ENCODE measurements at places on chromosomes 11 and 22. TPM values are rescaled to one million over a fixed set of nuclear protein-coding genes. Genes with fewer than 3 reads are reported as not detected.

PTS gene
- total RNA-seq: 50.2 TPM

SBF2 gene
- total RNA-seq: 74.2 TPM

AAMDC gene
- 9.0 TPM for total RNA-seq

APOA5 gene
- total RNA-seq: not detected

MOV10L1 gene
- total RNA-seq: 3.3 TPM

PPP6R2 gene
- 42.9 TPM for total RNA-seq

GRCh38 chr22:26660961-26661578 lies 3.7 kb downstream of the MIAT start:
- H3K27ac ChIP-seq: no peak overlapping the region
- no peak for DNase-seq
- H3K36me3 ChIP-seq: peaks cover 2% of the 10 kb centered on the region
- H3K4me3 ChIP-seq: no peak overlapping the region

GRCh38 chr11:18203723-18204122 lies 31.1 kb downstream of the MRGPRX4 start:
- no peak overlapping the region for H3K27ac ChIP-seq
- no peak overlapping the region for H3K4me3 ChIP-seq
- H3K27me3 ChIP-seq: peaks cover 7% of the 10 kb centered on the region
- DNase-seq: peak; percentile 4
- H3K4me1 ChIP-seq: no peaks in the 10 kb centered on the region

GRCh38 chr11:69186316-69187260 lies 30.9 kb downstream of the SMIM38 start:
- no peak for DNase-seq
- no peaks in the 10 kb centered on the region for H3K36me3 ChIP-seq
- no peak overlapping the region for H3K27ac ChIP-seq
- peaks cover 7% of the 10 kb centered on the region for H3K4me1 ChIP-seq

DNA sequence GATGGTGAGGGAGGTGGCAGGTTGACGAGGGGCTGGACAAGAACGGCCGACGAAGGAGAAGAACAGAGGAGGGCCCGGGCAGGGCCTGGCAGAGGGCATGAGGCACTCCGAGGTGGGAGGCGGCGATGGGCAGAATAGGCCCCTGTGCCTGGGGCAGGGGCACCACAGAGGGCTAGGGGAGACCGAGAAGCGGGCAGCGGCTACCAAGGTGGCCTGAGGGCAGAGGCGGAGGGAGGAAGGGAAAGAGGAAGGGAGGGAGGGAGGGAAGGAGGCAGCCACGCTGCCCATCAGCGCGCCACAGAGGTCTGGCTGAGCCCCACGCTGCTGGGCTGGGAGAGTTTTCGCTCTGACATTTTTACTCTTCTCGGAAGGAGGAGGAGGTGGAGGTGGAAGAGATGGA lies 11.3 kb downstream of the LSP1 start:
- H3K27ac ChIP-seq: no peak overlapping the region
- H3K4me3 ChIP-seq: no peak overlapping the region
- DNase-seq: no peak
- peaks cover 25% of the 10 kb centered on the region for H3K4me1 ChIP-seq
- peaks cover 3% of the 10 kb centered on the region for H3K27me3 ChIP-seq
- no peaks in the 10 kb centered on the region for H3K36me3 ChIP-seq

DNA sequence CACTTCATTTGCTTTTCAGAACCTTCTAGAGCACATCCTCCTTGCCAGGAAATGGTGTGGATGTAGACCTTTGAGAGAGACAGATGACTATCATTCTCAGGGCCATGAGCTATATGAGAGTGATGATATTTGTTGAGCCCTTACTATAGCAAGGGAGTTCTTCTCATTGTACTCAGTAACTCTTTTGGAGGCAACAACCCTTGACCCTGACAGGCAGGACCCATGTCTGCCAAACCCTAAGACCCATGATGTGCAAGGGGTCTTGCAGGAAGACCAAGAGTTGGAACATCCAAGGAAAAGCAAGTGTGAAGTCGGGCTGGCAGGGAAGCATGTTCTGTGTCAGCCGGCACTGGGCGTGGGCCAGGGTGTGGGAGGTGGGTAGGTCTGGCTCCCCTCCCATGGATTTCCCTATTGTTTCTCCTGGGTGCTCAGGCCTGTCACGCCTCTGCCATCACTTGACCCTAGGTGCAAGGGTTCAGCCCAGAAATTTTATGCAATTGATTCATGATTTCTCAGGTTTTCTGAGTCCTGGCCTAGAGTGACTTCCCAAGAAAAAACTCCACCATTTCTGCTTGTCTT lies 1.2 kb downstream of the FOLR3 start:
- no peak overlapping the region for H3K27ac ChIP-seq
- DNase-seq: no peak
- no peaks in the 10 kb centered on the region for H3K36me3 ChIP-seq
- no peaks in the 10 kb centered on the region for H3K27me3 ChIP-seq
- H3K4me3 ChIP-seq: no peak overlapping the region

DNA sequence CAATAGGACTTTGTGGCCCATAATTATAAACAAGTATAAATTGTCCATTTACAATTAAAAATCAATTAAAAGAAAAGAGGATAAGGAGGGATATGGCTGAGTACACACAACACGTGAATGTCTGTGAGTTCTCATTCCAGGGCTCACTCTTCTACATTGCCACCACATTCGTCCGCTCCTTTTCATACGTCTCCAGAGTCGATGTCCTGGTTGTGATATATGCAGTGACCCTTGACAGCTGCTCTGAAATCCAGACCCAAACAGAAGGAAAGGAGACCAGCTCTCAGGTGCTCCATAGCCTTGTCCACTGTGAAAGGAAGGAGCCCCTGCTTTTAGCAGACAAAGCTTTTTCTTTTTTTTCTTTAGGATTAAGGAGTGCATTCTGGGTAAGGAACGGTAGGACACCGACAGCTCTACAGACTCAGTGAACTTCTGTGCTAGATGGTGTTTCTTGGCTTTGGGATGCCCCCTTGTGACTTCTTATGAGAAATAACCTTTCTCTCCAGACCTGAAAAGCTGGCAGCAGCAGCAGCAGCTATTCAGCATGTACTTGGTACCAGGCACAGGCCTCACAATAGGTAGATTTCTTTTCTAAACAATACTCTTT lies 19.7 kb upstream of the DNAJB13 start:
- no peaks in the 10 kb centered on the region for H3K4me1 ChIP-seq
- H3K27ac ChIP-seq: no peak overlapping the region
- no peak overlapping the region for H3K4me3 ChIP-seq
- H3K27me3 ChIP-seq: no peaks in the 10 kb centered on the region
- peaks cover 30% of the 10 kb centered on the region for H3K36me3 ChIP-seq

DNA sequence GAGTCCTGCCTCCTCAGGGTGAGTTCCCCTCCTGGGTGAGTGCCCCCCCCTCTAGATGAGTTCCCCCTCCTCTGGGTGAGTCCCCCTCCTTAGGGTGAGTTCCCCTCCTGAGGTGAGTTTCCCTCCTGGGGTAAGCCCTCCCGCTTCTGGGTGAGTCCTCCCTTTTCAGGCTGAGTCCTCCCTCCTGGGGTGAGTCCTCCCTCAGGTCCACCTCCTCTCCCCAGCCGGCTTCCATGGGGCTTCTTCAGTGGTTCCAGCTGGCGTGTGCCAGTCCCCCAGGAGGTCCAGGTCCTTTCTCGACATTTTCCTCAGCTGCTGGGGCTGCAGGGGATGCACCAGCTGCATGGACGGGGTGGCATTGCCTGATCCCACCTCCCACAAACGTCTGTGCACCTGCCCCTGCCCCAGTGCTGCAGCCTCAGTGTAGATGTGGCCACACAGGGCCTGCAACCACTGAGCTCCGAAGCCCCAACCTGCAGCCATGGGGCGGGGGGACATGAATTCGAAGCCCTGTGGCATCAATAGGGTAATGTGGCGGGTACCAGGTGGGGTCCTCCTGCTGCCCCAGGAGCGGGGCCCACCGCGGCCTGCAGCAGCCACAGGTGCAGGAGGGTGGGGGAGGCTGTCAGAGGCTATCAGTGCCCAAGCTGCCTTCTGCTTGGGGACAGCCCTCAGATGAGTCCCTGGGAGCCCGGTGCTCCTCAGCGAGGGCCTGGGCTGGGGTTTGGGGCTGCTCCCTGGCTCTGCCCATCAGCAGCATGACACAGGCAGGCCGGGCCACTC lies 101.3 kb upstream of the FGF3 start:
- H3K36me3 ChIP-seq: no peaks in the 10 kb centered on the region
- peaks cover 20% of the 10 kb centered on the region for H3K4me1 ChIP-seq
- H3K27ac ChIP-seq: no peak overlapping the region
- DNase-seq: no peak
- peaks cover 16% of the 10 kb centered on the region for H3K27me3 ChIP-seq
- H3K4me3 ChIP-seq: no peak overlapping the region

- no peak overlapping the region for H3K4me3 ChIP-seq
- H3K36me3 ChIP-seq: no peaks in the 10 kb centered on the region
- no peaks in the 10 kb centered on the region for H3K27me3 ChIP-seq
- no peak overlapping the region for H3K27ac ChIP-seq
- no peak for DNase-seq
- H3K4me1 ChIP-seq: peaks cover 25% of the 10 kb centered on the region
Measured at GRCh38 chr22:29199702-29200400, 5.8 kb upstream of the EMID1 start.

DNA sequence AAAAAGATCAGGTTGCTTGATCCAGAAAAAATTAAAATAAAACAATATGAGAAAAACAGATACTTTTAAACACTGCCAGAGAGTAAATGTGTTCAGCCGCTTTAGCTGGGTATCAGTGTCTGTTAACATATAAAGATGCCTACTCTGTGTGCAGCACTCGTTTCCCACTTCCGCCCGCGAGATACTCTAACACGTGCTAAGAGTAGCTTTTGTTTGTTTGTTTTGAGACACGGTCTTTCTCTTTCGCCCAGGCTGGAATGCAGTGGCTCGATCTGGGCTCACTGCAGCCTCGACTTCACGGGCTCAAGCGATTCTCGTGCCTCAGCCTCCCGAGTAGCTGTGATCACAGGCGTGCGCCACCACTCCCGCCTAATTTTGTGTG lies 531 bp upstream of the MEN1 start:
- H3K4me3 ChIP-seq: peak overlapping the region; percentile 84
- DNase-seq: no peak
- no peak overlapping the region for H3K27ac ChIP-seq
- H3K27me3 ChIP-seq: no peaks in the 10 kb centered on the region
- peaks cover 22% of the 10 kb centered on the region for H3K4me1 ChIP-seq
- peaks cover 26% of the 10 kb centered on the region for H3K36me3 ChIP-seq

GRCh38 chr11:28315440-28315839 lies 207.3 kb downstream of the METTL15 start:
- H3K27ac ChIP-seq: no peak overlapping the region
- H3K4me3 ChIP-seq: no peak overlapping the region
- DNase-seq: no peak
- no peaks in the 10 kb centered on the region for H3K36me3 ChIP-seq

DNA sequence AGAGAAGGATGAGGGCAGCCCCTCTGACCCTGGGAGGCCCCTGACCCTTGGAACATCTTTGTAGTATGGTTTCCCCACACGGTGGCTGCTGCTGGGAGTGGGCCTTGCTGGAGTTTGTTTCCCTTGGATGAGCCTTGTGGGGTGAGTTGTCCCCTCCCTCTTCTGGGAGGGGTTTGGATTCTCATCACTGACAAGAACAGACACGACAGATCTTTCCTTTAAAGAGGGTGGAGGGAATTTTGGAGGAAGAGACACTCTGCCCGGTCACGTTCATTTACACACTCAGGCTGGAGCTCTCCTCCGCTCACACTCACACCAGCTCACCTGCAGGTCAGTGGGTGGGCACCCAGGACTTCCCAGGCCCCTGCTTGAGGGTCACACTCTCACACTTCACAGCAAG lies 31.7 kb downstream of the POU2F3 start:
- no peaks in the 10 kb centered on the region for H3K36me3 ChIP-seq
- no peak for DNase-seq
- H3K4me3 ChIP-seq: no peak overlapping the region
- no peak overlapping the region for H3K27ac ChIP-seq
- no peaks in the 10 kb centered on the region for H3K27me3 ChIP-seq

- H3K27ac ChIP-seq: no peak overlapping the region
- peaks cover 7% of the 10 kb centered on the region for H3K36me3 ChIP-seq
- no peak for DNase-seq
Measured at GRCh38 chr22:44158816-44159215, 21.9 kb upstream of the PARVG start.

- no peaks in the 10 kb centered on the region for H3K27me3 ChIP-seq
- H3K36me3 ChIP-seq: no peaks in the 10 kb centered on the region
- DNase-seq: no peak
- H3K4me1 ChIP-seq: no peaks in the 10 kb centered on the region
- no peak overlapping the region for H3K4me3 ChIP-seq
Measured at GRCh38 chr11:85089654-85090053, 537.5 kb downstream of the DLG2 start.

DNA sequence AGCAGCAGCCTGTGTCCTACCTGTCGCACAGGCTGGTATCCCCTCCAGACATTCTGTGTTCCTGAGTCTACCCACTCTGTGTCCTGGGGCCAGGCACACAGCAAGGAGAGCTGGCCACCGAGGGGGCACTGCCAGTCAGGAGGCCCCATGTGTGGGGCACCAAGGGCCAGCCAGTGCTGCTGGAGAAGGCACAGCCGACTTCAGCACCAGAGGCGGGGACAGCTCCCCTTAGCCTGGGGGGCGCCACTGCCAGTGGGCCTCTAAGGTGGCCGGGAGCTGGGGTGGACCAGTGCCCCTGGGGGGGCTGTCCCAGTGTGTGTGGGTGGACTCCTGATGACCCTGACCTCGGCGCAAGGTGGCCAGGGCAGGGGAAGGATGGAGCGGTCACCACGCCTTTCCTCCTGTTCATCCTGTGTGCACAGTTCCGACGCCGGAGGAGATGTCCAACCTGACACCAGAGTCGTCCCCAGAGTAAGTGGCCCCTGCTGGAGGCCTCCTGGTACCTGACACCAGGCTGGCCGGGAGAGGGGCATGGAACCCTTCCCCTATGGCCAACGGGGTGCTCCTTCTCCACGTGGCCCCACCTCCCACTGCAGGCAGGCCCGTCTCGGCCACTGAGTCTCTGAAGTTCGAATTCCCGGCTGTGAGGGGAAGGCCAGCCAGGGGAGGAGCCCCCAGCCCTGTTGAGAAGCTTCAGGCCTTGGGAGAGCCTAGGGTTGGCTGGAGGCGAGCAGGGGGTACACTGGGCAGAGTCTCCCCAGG lies 35.4 kb downstream of the MOB2 start:
- H3K4me3 ChIP-seq: no peak overlapping the region
- no peak overlapping the region for H3K27ac ChIP-seq
- H3K36me3 ChIP-seq: peaks cover 100% of the 10 kb centered on the region
- no peaks in the 10 kb centered on the region for H3K27me3 ChIP-seq
- no peak for DNase-seq
- H3K4me1 ChIP-seq: no peaks in the 10 kb centered on the region

GRCh38 chr11:101583251-101584128 lies at the start of gene TRPC6:
Gene TRPC6, minus strand, starts transcription at chr11:101584007. Its CDS starts 504 bp downstream, at chr11:101583503.
- DNase-seq: peak; percentile 22
- H3K36me3 ChIP-seq: no peaks in the 10 kb centered on the region
- H3K4me1 ChIP-seq: peaks cover 18% of the 10 kb centered on the region
- peak within 1 kb of the TSS; percentile 31 for H3K4me3 ChIP-seq

GRCh38 chr11:77320351-77320750 lies 18.9 kb upstream of the GDPD4 start:
- H3K4me3 ChIP-seq: no peak overlapping the region
- no peaks in the 10 kb centered on the region for H3K36me3 ChIP-seq
- H3K27me3 ChIP-seq: no peaks in the 10 kb centered on the region
- DNase-seq: no peak
- H3K27ac ChIP-seq: no peak overlapping the region
- no peaks in the 10 kb centered on the region for H3K4me1 ChIP-seq
